ENCODE measurements at places on chromosomes 4 and X.

GRCh38 chr4:150462743-150463142, 119.2 kb upstream of the MAB21L2 start:
- DNase-seq, result no peak

DNA sequence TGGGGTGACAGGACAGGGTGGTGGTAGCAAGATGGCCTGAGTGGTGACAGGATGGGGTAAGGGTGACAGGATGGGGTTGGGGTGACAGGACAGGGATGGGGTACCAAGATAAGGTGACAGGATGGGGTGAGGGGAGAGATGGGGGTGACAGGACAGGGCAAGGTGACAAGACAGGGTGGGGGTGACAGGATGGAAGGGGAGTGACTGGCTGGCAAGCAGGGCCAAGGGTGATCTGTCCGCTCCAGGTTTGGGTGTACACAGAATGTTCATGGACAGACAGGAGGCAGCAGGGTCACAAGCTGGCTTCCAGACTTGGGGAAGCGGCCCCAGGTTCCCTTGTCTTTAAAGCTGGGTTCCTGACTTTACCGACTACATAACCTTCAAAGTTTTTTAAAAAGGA, 23.3 kb downstream of the RNF212 start:
- DNase-seq, result no peak

GRCh38 chrX:18582910-18583493, 88.9 kb downstream of the RS1 start:
- no peak for DNase-seq

GRCh38 chrX:17537723-17538243, 162.8 kb downstream of the NHS start:
- no peak for DNase-seq

DNA sequence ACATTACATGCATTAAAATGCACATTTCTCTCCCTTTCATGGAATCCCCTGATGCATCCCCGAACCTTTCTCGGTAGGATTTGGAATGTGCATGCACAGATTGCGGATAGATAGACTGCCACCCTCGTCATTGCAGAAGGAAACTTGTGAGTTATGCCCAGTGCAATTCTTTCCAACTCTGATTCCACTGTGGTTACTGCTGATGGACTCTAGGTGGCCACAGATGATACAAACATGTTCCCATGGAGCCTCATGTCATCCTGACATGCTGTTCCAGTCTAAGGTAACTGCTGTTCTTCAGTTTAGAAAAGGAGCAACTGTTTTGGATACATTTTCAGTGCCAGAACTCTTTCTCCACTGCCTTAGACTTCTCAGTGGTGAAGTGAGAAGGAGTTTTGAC, 9.1 kb upstream of the VCX3B start:
- no peak for DNase-seq

- DNase-seq, result no peak
These were observed 23.4 kb downstream of the CCNI start for GRCh38 chr4:77052352-77052751.

DNA sequence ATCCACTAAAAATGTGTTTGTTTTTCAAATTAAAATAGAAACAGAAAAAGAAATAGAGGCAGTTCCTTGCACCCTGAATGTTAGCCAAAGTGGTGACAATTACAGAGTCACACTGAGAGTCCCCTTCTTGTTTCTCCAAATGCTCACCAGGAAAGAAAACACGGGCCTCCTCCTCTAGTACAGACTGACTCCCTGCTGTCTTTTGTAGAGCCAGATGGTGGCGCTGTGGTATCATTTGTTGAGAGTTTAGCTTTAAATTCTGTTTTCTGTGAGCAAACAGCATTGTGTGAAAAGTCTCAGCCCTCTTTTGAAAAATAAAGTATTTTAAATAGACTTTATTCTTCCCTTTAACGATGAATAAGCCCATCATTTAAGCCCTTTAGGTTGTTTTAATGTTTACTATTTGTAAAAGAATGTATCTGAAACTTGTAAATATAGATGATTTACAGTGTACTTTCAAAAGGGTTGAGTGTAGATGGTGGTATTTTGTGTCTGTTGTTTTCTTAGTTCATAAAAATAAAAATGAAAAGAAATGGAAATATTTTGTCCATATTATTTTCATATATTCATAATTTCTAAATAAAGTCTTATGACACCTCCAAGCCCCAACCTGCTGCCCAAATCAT, 36.9 kb upstream of the ATOH1 start:
- DNase-seq, result peak; percentile 70

- DNase-seq, result no peak
These were observed 193.8 kb upstream of the RBPJ start for GRCh38 chr4:26126994-26127393.

- no peak for DNase-seq
These were observed 421.9 kb upstream of the DIPK2B start for GRCh38 chrX:45622538-45622937.

- no peak for DNase-seq
These were observed 91.7 kb downstream of the SLC10A6 start for GRCh38 chr4:86757468-86757867.

- DNase-seq, result no peak
These were observed 28.2 kb downstream of the IL13RA1 start for GRCh38 chrX:118755633-118756032.

GRCh38 chrX:10983526-10983925, 127.6 kb upstream of the HCCS start:
- no peak for DNase-seq

GRCh38 chr4:118270492-118270891, 82.3 kb downstream of the PRSS12 start:
- DNase-seq, result peak; percentile 75

DNA sequence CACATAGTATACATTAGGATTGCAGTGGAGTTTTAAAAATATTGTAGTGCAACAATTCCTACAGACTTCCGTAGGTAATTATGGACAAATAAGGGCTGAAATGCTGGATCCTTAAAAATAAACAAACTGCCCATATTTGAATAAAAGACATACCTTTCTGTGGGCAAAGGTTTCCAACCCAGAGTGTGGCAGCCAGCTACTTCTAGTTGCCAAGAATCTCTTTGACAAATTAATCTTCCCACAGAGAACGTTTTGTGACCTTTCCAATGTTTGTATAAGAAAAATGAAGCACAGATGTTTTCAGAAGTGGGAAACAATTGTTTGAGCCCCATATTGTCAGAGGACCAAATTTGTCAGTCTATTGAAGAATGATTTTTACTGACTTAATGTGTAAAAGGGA, 21.1 kb downstream of the GRPR start:
- no peak for DNase-seq

GRCh38 chr4:184148738-184149637, 68.7 kb downstream of the ENPP6 start:
- no peak for DNase-seq

- no peak for DNase-seq
These were observed 7.9 kb upstream of the RGS12 start for GRCh38 chr4:3284734-3285557.

GRCh38 chr4:140153419-140153717, 616 bp downstream of the MAML3 start:
- no peak for DNase-seq

DNA sequence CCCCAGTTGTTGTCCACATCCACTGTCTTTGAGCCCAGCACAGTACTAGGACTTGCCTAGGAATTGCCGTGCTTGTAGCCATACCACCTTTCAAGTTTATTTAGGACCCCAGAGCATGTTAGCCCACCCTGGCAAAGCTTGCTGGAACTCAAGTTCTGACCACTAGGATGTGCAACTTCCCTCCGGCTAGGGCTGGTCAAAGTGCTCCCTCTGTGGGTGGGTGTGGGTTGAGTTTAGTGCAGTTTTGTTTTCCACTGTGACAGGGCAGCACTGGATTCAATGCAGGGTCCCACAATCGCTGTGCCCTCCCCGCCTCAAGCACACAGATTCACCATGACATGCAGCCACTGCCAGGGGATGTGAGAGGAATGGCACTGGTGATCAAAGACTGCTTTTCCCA, 96.0 kb downstream of the RASGEF1B start:
- DNase-seq, result no peak

- no peak for DNase-seq
These were observed 483.0 kb upstream of the NDST4 start for GRCh38 chr4:115596265-115597001.

GRCh38 chrX:119411959-119412358, 12.8 kb downstream of the SLC25A43 start:
- no peak for DNase-seq

DNA sequence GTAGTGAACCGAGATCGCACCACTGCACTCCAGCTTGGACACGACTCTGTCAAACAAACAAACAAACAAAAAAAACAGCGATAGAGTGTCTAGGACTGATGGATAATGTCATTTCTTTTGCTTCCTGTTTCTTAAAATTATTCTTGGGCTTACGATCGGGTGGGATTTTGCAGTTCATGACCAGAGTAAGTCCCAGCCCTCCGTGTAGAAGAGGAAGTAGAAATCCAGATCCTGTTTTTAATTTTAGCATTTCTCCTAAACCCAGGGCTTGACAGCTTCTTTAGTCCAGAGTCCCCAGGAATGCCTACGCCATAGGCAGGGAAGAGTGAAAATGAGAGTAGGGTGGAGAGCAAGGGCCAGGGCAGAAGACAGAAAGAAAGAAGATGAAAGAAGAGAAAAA, 94.3 kb downstream of the HPRT1 start:
- no peak for DNase-seq

- DNase-seq, result no peak
These were observed 172.4 kb downstream of the PRDM5 start for GRCh38 chr4:120750152-120750525.

DNA sequence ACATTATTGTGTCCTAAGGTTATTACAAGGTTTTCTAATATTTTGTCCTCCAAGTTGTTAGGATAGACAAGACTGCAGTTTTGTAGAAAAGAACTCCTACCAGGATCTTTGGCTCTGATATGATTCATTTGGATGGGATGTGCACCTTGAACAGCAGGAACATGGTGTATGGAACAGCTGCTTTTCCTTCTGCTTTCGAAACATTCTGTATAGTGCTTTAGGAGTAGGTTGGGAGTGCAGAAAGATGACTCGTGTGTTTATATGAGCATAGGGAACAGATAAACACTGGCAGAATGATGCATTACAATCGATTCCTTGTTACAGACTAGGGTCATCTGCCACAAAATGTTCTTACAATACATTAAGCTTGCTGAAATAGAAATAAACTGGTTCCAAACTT, 790.1 kb downstream of the DMD start:
- DNase-seq, result no peak

DNA sequence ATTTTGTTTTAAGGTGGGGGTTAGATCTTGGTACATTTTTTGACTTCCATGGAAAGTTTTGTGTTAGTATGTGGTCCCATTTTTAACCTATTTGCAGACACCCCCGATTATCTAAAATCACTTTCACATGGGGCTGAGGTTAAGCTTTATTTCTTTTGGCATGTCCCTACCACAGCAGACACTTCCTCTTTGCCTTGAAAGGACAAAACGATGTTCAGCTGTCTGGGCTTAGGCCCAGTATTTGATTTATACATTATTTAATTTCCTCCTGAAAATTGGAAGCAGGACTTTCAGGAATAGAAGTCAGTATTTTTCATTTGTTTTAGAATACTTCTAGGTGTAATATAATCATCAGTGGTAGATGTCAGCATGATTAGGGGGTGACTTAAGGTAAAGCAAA, 112.4 kb upstream of the SPRY1 start:
- DNase-seq, result no peak

- DNase-seq, result no peak
These were observed 40.0 kb upstream of the SHISA3 start for GRCh38 chr4:42357325-42357724.

GRCh38 chr4:41594432-41594831, 56.5 kb downstream of the LIMCH1 start:
- DNase-seq, result peak; percentile 70

DNA sequence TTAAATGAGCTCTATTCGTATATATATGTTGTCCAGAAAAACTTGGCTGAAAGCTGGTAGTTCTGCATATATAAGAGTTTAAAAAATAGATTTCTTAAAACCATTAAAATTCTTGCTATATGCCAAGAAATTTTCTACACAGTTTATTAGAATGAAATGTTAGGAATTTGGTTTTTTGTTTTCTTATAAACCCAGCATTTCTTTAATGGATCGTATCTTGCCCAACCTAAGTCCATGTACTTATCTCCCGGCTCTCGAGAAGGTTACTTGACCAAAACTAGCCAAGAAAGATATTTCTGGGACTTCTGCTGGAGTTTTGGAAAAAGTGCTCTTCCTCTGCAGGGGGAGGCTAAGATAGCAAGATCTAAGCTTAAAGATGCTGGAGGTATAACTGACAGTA, 4.7 kb upstream of the ASB5 start:
- DNase-seq, result no peak

- peak; percentile 95 for DNase-seq
These were observed 79.6 kb downstream of the CCKAR start for GRCh38 chr4:26410385-26411293.

GRCh38 chr4:89007338-89007939, 49.5 kb downstream of the FAM13A start:
- DNase-seq, result no peak

DNA sequence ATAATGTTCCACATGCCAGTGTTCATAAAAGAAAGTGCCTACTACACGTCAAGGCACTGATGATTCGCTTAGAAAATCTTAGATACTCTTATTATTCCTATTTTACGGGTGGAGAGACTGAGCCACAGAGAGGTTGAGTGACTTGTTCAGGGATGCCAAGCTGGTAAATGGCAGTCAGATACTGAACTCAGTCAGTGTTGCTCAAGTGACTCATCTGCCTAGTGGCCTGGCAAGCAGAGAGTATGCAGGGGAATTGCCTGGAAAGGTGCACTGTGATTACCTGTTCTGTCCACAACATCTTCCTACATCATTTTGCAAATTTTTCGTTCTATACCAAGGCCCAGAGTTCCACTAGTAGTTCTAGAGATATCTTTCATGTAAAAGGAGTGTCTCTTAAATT, 68.4 kb downstream of the RAPGEF2 start:
- DNase-seq, result no peak

GRCh38 chr4:10074767-10075105, 41.9 kb downstream of the WDR1 start:
- no peak for DNase-seq

DNA sequence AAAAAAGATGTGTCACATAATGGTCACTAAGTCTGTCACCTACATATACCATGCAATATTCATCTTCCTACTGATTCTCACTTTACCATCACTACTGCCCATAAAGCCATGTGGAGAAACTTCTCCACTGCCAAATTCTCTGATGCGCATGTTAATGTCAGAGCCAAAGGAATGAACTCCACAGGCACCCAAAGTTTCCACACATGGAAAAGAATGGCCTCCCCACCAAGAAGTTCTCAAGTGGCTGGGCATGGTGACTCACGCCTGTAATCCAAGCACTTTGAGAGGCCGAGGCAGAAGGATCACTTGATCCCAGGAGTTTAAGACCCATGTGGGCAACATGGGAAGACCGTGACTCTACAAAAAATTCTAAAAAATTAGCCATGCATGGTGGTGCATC, 43.8 kb upstream of the UGDH start:
- no peak for DNase-seq
